ENCODE measurements at places on chromosomes 4 and X.

DNA sequence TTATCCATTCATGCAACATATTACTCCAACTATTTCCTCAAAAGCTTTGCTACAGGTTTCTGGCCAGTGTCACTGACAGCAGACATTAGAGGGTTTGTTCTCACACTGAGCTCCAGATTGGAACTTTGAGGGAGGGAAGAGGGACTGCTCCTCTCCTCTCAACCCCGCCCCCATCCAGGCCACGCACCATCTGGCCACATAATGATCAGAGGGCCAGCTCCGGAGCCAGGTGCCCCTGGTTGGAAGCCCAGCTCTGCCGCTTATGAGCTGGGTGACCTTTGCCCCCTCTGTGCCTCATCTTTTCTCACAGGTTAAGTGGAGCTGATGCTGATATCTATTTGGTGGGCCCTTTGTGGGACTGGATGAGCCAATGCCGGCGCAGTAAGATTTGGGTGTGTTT lies 55.8 kb downstream of the C4orf50 start:
- DNase-seq, result no peak

DNA sequence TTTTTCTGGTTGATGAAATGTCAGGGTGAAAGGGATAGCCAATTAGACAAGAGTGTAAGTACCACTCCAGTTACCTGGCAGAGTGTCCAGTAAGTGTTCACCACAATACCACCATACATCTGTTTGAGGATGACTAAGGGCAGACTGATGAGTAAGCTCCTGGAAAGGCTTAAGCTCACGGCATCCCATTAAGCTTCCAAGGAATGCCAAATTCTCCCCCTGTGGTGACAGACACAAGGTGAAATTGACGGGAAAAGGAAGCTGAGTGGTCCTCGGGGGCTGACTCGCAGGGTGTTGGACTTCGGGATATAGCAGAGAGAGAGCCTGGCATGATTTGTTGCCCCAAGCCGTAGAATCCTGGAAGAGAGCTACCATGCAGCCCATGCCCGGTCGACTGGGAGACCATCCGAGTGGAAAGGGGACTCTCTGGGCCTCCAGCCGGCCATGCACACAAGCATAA lies 7.6 kb upstream of the BST1 start:
- peak; percentile 78 for DNase-seq

DNA sequence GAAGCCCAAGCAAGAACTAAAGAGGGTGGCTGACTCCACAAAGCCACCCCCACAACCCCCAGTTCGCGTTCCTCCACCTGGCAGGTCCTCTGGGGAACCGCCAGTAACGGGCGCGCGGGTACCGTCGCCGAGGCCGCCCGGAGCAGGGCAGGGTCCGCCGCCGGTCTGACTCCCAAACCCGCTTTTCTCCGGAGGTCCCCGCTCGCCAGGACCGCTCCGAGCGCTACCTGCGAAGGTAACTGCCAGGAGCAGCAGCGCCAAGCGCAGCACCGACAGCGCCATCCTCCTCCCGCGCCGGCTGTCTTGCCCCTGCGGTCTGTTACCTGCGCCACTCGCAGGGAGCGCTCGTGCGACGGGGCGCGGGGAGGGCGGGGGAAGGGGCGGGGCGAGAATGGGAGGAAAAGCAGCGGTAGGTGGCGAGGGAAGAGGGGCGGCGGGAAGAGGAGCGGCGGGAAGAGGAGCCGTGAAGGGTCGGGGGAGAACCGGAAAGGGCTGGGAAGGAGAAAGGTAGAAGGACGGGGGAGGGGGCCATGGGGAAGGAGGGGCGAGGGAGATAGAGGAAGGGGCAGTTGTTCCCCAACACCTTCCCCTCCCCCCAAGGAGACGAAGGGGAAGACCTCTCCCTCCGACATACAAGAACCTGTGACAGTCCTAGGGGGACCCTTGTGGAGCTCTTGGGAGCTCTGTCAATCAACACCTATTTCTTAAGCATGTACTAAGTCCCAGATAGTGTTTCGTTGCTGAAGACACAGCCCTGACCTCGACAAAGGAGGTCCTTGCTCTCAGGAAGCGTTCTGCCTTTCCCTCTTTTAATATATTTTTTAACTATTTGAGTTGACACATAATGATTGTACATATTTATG lies at the start of gene SPINK2:
TSS of gene SPINK2 (minus strand) at position 321 of the 863 bp plus-strand sequence. CDS start at position 282, 39 bp downstream.
- no peak for DNase-seq

DNA sequence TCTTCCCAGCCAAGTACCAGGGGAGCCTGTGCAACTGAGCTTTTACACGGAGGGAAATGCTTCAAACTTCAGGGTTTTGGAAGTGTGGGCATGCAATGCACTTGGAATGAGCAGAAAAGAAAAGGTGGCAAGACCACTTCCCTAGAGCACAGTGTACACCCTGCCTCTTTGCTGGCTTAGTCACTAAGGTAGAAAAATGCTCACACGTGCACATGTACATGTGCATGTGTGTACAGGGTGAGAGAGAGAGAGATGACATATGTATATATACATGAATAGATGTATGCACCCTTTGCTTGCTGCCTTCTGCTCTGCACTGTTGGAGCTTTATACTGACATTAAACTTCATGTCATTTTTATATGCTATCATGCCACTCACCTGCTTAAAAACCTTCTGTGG lies 7.9 kb upstream of the KLF3 start:
- no peak for DNase-seq

GRCh38 chr4:2800691-2801596 lies 8.1 kb downstream of the SH3BP2 start:
- DNase-seq, result peak; percentile 62

DNA sequence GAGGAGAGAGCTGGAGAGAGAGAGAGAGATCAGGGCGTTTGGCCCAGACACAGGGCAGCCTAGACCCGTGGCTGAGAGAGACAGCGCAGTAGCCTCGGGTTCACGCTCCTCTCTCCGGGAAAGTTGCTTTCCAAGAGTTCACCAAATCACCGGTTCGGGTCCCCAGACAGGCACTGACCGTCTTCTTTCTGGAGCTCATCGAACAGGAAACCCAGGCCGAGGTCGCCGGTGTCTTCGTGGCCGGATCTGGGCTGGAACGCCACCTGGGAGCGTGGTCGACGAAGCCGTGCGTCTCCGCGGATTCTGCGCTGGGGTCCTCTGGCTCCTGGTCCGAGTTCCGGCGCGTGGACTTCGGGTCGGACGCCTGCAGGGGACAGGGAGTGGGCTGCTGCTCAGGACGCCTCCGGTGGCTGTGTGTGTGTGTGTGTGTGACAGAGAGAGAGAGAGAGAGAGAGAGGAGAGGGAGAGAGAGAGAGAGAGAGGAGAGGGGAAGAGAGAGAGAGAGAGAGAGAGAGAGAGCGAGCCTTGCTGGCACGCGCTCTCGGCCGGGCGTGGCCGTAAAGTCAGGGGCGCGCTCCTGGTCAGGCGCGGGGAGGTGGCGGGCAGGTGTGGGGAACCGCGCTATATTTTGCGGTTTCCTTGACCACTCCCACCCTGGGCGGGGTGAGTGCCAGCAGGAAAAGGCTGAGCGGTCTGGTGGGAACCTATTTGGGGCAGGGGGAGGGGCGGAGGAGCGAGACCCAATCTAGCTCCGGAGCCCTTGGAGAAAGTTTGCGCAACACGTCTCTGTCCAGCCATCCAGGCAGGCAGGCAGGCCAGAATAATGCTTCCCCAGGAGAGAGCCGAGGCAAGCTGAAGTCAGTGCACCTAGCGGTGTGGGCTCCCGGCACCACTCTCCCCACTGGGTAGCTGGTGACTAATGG lies 62.1 kb downstream of the RHOXF2B start:
- no peak for DNase-seq

DNA sequence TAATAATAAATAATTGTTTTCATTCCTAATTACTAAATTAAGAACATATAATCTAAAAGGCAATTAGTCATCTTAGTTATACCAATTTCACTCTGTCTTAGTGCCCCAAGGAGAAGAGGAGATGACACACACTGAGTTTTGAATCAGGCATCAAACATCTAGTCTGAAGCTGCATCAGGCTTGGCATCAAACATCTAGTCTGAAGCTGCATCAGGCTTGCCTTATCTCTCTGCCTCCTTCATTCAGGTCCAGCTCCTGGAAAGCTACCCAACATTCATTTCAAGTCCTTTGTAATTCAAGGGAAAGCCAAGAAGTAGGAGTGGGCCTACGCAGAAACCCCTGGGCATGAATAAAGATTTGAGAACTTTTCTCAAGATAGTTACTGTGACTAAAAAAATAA lies 62.2 kb downstream of the SH3RF1 start:
- DNase-seq, result no peak

DNA sequence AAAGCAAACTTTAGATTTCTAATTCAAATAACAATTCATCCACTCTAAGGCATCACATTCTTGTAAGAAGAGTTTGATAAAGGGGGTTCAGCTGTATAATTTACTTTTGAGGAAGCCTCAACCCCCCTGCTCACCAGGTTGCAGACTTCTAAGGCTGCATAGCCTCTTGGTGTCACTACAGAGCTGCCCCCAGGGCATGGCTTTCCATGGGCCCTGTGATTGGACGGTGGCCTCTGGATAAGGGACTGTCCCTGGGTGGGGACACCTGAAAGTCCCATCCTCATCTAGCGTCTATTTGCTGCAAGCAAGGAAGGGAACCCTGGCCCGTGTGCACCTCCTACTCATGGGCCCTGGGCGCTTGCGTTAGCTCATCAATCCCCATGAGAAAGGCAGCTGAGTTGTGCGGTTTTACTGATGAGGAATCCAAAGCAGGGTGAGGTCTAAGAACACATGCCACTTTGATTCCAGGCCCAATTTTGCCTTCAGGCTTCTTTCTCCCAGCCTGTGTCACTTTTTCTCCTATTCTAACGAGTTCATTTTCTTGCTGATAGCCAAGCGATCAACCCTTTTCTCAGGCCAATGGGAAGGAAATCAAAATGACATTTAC lies 51.8 kb downstream of the SCML1 start:
- no peak for DNase-seq

DNA sequence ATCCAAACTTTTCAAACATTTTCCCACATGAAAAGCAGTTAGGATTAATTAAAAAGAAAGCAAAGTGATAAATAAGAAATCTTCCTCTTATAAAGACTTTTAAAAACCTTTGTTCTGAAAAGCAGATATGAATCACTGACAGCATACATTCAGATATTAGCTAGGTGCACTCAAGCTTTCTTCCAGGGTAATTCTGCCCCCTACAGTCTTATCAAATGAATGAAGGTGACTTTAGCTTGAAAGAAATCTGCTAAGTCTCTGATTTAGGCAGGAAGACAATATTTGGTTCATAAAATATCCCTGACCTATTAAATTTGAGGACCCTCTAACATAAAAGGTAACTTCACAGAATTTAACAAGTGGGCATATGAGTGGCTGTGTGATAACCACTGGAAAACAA lies 209.1 kb upstream of the FAM47A start:
- DNase-seq, result no peak

DNA sequence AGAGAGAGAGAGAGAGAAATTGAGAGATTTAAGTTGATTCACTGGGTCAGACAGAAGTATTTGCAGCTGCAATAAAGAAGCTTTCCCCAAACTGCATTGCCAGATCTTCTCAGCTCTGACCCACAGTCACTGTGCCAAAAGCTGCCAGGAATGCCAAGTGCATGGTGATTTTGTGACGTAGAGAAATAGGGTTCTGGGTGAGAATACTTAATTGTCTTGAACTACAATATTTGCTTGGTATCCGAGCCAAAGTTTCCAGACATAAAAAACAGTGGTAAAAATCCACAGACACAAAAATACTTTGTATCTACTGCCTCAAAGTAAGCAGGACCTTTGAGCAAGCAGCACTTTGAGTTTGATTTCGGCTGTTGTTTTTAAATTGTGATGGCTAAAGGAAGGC lies 331.1 kb downstream of the GRID2 start:
- no peak for DNase-seq
